ENCODE measurements at places on chromosomes 3 and 15.

- peak; percentile 18 for DNase-seq
These were observed 34.6 kb downstream of the CRABP1 start for GRCh38 chr15:78374436-78375393.

DNA sequence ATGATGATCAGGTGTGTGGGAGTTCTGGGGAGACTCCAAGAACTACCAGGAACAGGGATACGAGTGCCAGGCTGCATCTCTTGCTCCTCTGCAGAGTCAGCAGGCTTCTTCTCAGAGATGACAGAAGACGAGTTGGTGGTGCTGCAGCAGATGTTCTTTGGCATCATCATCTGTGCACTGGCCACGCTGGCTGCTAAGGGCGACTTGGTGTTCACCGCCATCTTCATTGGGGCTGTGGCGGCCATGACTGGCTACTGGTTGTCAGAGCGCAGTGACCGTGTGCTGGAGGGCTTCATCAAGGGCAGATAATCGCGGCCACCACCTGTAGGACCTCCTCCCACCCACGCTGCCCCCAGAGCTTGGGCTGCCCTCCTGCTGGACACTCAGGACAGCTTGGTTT, 7.9 kb downstream of the PRRT3 start:
- no peak for DNase-seq

DNA sequence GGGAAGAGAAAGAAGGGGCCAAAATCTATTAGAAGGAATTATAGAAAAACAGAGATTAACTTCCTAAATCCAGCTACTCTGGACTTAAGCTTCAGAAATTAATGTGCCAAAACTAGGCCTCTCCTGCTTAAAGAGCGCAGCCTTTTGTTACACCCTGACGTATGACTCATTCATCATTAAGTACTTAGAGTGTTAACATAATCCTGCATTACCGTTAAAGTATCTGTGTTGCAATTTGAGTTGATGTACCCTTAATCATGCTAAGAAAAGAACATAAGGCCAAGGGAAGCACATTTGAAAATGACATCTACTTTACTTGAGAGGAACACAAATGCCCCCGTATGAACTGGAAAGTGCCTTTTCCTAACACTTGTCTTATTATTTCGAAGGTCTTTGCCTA, 7.9 kb downstream of the HTR3D start:
- DNase-seq = no peak

GRCh38 chr3:130894986-130895280, 1.0 kb downstream of the ATP2C1 start:
- no peak for DNase-seq

DNA sequence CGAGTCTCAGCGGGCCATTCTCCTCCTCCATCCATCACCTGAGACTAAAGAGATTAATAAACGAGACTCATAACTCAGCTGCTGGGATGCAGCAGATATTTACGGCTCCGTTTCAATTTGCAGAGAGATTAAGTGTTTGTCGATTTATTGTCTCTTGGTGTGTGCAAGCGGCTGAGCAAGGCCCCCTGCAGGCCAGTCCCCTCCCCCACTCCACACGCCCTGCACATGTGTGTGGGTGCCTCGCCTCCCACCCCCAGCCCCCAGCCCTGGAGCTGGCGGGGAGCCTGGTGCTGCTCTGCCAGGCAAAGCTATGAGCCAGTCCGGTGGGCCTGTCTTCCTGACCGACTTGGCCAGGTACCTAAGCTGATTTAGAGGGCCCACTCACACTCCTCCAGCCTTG, 63.0 kb downstream of the CYP11A1 start:
- DNase-seq = no peak

DNA sequence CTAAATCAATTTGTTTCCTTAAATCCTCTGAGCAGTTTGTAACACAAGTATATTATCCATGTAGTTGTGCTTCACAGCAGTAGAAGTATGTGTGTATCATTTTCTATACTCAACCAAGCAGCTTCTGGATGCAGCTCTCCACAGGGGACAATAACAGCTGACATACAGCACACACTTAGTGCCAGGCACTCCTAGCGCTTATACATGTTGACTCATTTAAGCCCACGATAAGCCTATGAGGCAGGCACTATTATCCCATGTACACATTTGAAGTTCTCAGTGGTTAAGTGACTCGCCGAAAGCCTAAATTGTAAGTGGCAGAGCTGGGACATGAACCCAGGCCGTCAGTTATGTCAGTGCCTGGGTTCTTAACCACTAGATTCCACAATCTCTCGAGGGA, 20.3 kb upstream of the LPP start:
- DNase-seq = no peak

DNA sequence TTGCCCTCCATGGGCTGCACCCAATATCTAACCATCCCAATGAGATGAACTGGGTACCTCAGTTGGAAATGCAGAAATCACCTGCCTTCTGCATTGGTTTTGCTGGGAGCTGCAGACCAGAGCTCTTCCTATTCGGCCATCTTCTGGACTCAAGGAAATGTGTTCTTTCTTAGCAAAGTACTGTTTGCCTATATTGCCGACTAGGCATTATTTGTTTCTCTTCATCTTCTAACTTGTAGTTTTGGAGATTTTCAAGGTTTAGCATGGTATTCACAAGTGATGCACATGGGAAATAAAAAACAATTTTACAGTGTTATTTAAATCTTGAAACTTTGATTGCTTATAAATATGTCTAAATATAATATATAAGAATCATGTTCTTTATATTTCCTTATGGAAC, 377.8 kb upstream of the POU1F1 start:
- DNase-seq = no peak

All from DMS153 (cell line).